ENCODE measurements at places on chromosomes 5 and 9.

DNA sequence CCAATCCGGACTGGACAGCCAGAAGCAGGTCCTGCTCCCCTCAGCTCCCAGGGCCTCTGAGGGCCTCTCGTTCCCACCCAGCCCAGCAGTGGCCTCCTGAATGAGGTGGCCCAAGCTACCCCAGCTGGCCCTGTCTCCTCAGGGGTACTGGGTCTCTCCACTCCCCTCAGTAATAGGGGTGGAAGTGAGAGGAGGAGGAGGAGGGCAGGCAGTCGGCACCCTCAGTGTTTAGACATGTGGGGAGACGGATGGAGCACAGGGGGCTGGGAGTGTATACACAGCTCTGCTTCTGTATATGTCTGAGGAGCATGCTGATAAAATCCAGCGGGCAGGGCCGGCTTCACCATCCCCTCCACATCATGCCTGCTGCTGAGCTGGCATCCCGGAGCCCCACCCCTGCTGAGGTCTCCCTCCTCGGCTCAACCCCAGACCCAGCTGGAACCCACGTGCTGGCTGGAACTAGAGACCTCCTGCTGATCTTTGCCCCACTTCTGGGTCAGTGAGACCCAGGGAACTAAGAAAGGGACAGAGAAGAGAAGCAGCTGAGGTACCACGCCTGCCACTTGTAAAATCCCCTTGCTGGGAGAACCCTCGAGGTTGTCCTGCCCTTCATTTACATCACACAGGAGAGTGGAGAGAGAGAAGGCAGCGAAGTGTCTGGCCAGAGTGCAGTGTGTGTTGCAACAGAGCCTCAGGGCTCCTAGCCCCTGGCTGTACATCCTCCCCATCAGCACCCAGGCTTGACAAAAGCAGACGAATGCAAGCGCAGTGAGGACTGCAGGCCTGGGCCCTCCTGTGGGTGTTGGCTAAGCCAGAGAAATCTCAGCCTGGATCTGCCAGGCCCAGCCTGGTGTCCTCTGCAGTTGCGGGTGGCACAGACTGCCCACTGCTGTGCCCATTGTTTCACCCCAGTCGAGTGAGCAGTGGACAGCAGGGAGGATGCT is 77.5 kb downstream of the PSD2 start:
- no peak for DNase-seq

- no peak for DNase-seq
These were observed 471.3 kb upstream of the KLF4 start for GRCh38 chr9:107960916-107961315.

GRCh38 chr5:161847941-161848391 is at the start of gene GABRA1:
TSS of gene GABRA1 (plus strand) at chr5:161848120. CDS start at chr5:161850811, 2,691 bp downstream.
- DNase-seq = no peak

GRCh38 chr9:130470950-130471349 is 26.2 kb downstream of the ASS1 start:
- DNase-seq = no peak

- DNase-seq = no peak
These were observed 100.0 kb downstream of the SEMA5A start for GRCh38 chr5:9445826-9446388.

DNA sequence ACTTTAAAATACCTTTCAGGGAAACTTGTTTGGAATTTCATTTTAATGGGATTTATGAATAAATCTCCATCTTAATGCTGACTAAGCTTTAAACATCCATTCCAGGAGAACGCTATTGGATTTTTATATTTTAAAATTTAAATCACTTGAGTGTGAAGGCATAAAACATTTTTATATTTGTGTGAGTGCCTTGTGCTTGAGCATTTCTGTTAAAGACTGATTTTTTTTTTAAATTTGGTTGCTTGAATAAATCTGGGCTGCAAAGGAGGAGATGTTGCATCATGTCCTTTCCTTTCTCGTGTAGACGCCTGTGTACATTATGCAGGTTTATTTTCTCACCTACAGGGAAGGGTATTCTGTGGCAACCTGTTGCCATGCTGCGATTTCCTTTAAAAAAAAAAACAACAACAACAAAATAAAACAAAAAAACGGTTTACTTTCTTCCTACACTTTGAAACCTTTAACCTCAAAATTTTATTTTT is 108.1 kb downstream of the ZNF462 start:
- no peak for DNase-seq

All from SK-MEL-5 (cell line).